ENCODE measurements at places on chromosomes 4 and X. TPM values are rescaled to one million over a fixed set of nuclear protein-coding genes. Genes with fewer than 3 reads are reported as not detected.

GRCh38 chr4:31748382-31748781, 1028.2 kb downstream of the PCDH7 start:
- H3K36me3 ChIP-seq, result no peaks in the 10 kb centered on the region
- no peak overlapping the region for H3K4me3 ChIP-seq
- peak; percentile 23 for DNase-seq
- no peaks in the 10 kb centered on the region for H3K27me3 ChIP-seq
- H3K4me1 ChIP-seq, result no peaks in the 10 kb centered on the region

DNA sequence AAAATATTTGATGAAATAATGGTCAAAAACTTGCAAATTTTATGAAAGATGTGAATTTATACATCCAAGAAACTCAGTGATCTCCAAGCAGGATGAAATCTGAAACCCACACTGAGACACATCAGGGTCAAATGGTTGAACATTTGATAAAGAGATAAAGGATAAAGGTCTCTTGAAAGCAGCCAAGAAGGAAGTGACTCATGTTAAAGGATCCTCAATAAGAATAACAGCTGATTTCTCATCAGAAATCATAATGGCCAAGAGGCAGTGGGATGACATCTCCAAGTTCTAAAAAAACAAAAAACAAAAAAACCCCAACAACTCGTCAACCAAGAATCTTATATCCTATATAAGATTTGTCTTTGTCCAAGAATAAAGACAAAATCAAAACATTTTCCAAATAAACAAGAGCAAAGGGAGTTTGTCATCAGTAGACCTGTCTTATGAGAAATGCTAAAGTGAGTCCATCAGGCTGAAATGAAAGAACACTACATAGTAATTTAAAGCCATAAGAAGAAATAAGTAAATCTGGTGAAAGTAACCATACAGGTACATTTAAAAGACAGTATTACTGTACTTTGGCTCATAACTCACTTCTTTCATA, 121.7 kb downstream of the PDS5A start:
- H3K36me3 ChIP-seq, result peaks cover 16% of the 10 kb centered on the region
- DNase-seq, result no peak
- H3K4me3 ChIP-seq, result no peak overlapping the region
- H3K27me3 ChIP-seq, result no peaks in the 10 kb centered on the region

ZBTB49 gene
- 12.2 TPM for total RNA-seq

GNL3L gene
- 67.3 TPM for total RNA-seq

DNA sequence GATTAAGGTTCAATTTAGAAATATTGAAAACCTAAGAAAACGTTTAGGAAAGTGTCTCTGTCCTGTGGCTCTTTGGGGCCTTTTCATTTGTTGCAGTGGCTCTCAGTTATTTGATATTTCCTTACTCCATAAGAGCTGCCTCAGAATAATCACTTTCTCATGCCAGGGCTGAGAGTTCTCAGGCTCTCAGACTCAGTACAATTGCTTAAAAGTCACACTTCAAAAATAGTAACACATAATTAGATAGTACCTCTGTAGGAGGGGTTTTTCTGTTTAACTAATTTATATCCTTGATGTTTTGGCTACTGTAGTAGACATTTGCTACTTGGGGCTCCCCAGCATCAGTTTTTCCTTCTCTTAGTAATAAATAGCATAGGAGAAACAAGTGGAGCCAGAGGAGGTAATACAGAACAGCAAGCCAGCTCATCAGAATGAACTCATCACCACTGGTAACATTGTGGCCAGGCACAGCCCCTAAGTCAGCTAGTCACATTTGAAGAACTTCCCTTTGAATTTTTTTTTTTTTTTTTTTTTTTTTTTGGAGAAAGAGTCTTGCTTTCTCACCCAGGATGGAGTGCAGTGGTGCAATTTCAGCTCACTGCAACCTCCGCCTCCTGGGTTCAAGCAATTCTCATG, 8.0 kb upstream of the HNRNPD start:
- no peak overlapping the region for H3K27ac ChIP-seq
- no peak overlapping the region for H3K4me3 ChIP-seq
- no peak for DNase-seq

CT45A1 gene
- total RNA-seq, result not detected

- no peak for DNase-seq
- no peak overlapping the region for H3K4me3 ChIP-seq
- no peaks in the 10 kb centered on the region for H3K36me3 ChIP-seq
- H3K4me1 ChIP-seq, result no peaks in the 10 kb centered on the region
These were observed 91.9 kb upstream of the ZFP42 start for GRCh38 chr4:187903700-187904099.

DNA sequence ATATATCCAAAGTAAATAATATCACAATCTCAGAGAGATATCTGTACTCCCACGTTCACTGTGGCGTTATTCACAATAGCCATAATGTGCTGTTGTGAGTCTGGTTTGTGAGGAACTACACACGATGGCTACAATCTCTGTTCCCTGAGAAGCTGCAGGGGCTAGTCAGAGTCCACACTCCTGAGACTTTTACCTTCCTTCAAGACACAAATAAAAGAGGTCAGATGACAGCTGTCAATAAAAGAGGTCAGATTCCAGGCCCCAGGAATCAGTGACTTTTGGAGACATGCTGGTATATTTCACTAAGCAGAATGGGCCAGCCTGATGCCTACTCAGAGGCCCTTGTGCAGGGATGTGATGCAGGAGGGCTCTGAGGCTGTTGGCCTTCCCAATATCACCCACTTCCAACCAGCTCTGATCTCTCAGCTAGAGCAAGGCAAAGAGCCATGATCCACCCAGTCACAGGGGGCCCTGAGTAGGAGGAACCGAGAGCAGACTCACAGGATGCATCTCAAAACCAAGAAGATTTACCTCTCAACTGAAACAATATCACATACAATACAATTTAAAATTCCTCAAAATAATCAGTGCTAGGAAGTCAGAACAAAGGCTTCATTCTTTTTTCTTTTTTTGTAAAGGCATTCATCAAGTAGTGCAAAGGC, 13.8 kb downstream of the FRYL start:
- no peak for DNase-seq
- no peak overlapping the region for H3K27ac ChIP-seq
- no peaks in the 10 kb centered on the region for H3K27me3 ChIP-seq

DNA sequence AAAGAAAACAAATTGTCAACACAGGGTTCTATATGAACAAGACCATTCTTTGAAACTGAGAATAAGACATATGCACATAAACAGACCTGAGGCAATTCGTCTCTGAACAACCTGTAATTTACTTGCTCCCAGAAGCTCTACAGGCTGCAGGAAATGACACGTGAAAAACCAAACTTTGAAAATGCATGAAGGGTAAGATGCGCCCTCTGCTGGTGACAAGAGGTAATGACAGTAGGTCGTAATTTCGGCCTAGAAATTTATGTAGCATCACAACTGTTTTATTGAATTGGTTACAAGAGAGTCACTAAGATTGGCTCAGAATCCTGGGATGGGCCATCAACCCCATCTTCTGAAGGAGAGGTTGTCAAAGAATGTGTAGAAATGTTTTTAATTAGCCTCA, 276.5 kb downstream of the PPP4R3C start:
- no peak overlapping the region for H3K27ac ChIP-seq
- H3K27me3 ChIP-seq, result no peaks in the 10 kb centered on the region
- peak; percentile 37 for DNase-seq
- no peaks in the 10 kb centered on the region for H3K36me3 ChIP-seq
- H3K4me3 ChIP-seq, result no peak overlapping the region

DNA sequence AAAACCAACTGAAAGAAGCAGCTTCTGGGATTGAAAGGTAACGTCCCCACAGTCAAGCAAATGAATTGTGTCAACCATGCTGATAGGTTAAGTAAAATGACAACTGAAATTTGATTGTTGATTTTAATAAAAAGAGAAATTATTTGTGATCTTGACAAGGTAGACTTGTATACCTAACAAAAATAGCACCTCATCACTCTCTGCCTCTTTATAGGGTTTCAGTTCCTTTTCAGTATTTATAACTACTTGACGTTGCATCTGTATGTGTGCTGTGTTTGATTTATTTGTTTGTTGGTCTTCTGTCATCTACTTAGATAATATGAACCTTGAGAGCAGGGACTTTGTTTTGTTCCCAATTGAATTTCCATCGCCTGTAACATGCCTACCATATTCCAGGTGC, 7.9 kb upstream of the PPP3CA start:
- no peak overlapping the region for H3K4me3 ChIP-seq
- H3K27ac ChIP-seq, result no peak overlapping the region
- DNase-seq, result no peak

PTTG2 gene
- not detected for total RNA-seq

GRCh38 chr4:108589961-108590360, 30.4 kb upstream of the RPL34 start:
- no peak overlapping the region for H3K27ac ChIP-seq
- peaks cover 65% of the 10 kb centered on the region for H3K27me3 ChIP-seq
- H3K4me1 ChIP-seq, result peaks cover 7% of the 10 kb centered on the region
- H3K4me3 ChIP-seq, result no peak overlapping the region
- no peaks in the 10 kb centered on the region for H3K36me3 ChIP-seq

GRCh38 chr4:32435308-32435707, 1715.1 kb downstream of the PCDH7 start:
- DNase-seq, result no peak
- H3K36me3 ChIP-seq, result no peaks in the 10 kb centered on the region
- H3K27me3 ChIP-seq, result no peaks in the 10 kb centered on the region
- H3K27ac ChIP-seq, result no peak overlapping the region
- no peak overlapping the region for H3K4me3 ChIP-seq
- H3K4me1 ChIP-seq, result 0 out of 2 replicates have a peak, but pooled peaks cover 3% of the 10 kb centered on the region

MAGED4B gene
- total RNA-seq, result 63.8 TPM

GRCh38 chrX:119008110-119008744, 33.8 kb downstream of the LONRF3 start:
- H3K27ac ChIP-seq, result no peak overlapping the region
- H3K27me3 ChIP-seq, result no peaks in the 10 kb centered on the region
- H3K4me1 ChIP-seq, result no peaks in the 10 kb centered on the region
- no peak overlapping the region for H3K4me3 ChIP-seq

DNA sequence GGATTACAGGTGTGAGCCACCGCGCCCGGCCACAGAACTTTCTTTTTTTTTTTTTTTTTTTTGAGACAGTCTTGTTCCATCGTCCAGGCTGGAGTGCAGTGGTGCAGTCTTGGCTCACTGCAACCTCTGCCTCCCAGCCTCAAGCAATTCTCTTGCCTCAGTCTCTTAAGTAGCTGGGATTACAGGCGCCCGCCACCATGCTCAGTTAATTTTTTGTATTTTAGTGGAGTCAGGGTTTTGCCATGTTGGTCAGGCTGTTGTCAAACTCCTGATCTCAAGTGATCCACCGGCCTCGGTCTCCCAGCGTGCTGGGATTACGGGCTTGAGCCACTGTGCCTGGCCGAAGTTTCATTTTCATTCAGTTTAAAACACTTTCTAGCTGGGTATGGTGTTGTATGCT, 16.4 kb downstream of the FAM193A start:
- no peaks in the 10 kb centered on the region for H3K27me3 ChIP-seq
- no peak overlapping the region for H3K4me3 ChIP-seq
- no peaks in the 10 kb centered on the region for H3K4me1 ChIP-seq
- no peak overlapping the region for H3K27ac ChIP-seq

GRCh38 chrX:136745215-136746173, 35.2 kb downstream of the ARHGEF6 start:
- no peaks in the 10 kb centered on the region for H3K27me3 ChIP-seq
- DNase-seq, result no peak
- peaks cover 14% of the 10 kb centered on the region for H3K4me1 ChIP-seq
- H3K4me3 ChIP-seq, result no peak overlapping the region
- H3K36me3 ChIP-seq, result no peaks in the 10 kb centered on the region

DNA sequence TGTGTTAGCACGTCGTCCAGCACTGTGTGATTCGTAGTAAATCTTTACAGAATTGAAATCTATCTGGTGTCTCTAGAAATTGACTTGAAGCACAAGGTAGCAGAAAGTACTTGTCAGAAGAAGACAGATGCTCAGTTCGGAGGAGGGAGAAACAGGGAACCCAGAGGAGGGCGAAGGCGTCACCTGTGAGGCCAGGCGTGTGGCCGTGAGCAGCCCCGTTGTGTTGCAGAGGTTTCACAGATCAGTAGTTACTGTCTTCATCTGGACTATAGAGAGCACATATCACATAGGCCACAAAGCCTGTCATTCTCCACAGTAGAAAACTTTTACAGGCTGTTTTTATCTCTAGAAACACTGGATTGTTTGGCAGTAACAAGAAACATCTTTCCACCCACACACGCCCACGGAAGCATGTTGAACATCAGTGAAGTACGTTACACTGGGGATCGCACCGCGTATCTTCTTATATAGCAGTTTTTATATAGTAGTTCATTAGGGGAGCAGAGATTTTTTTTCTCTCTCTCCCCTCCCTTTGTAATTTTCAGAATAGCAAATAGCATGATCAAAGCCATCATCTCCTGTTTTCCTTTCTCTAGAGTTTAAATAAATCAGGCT, 48.1 kb upstream of the TLR3 start:
- no peak overlapping the region for H3K4me3 ChIP-seq
- DNase-seq, result no peak
- no peak overlapping the region for H3K27ac ChIP-seq
- H3K27me3 ChIP-seq, result no peaks in the 10 kb centered on the region

GRCh38 chr4:8540072-8540471, 40.1 kb upstream of the GPR78 start:
- H3K36me3 ChIP-seq, result no peaks in the 10 kb centered on the region
- no peak overlapping the region for H3K4me3 ChIP-seq
- DNase-seq, result no peak
- no peaks in the 10 kb centered on the region for H3K4me1 ChIP-seq
- no peak overlapping the region for H3K27ac ChIP-seq

- no peak overlapping the region for H3K27ac ChIP-seq
- DNase-seq, result no peak
- no peaks in the 10 kb centered on the region for H3K27me3 ChIP-seq
- H3K4me3 ChIP-seq, result no peak overlapping the region
- H3K4me1 ChIP-seq, result no peaks in the 10 kb centered on the region
These were observed 19.9 kb downstream of the ARHGEF38 start for GRCh38 chr4:105572296-105572695.

- no peak overlapping the region for H3K4me3 ChIP-seq
- no peak overlapping the region for H3K27ac ChIP-seq
- H3K4me1 ChIP-seq, result no peaks in the 10 kb centered on the region
- H3K27me3 ChIP-seq, result no peaks in the 10 kb centered on the region
- peak; percentile 1 for DNase-seq
These were observed 2.1 kb upstream of the IL2 start for GRCh38 chr4:122458625-122459024.

SMIM14 gene
- total RNA-seq, result 23.3 TPM

DNA sequence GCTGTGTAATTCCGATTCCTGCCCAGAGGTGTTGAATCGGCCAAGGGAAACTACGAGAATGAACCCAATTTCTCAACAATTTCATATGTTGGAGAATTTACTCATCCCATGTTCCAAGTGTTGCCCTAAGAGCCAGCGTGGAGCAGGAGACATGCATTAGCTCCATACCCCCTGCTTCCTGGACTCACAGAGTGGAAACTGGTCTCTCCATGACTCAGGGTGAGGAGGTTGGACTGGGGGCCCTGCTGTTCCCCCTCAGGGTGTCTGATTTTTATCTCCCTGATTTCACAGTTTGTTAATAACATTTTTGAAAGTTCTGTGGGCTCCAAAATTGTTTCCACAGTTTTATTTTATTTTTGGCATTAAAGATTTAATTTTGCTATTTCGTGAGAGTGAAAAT, 183.0 kb upstream of the SFRP2 start:
- H3K36me3 ChIP-seq, result peaks cover 3% of the 10 kb centered on the region
- no peaks in the 10 kb centered on the region for H3K4me1 ChIP-seq
- DNase-seq, result no peak

- no peaks in the 10 kb centered on the region for H3K27me3 ChIP-seq
- no peaks in the 10 kb centered on the region for H3K36me3 ChIP-seq
- DNase-seq, result no peak
- H3K4me3 ChIP-seq, result peak overlapping the region; percentile 41
- H3K4me1 ChIP-seq, result peaks cover 82% of the 10 kb centered on the region
These were observed 22.8 kb downstream of the USP9X start for GRCh38 chrX:41108007-41108406.
